ENCODE measurements at places on chromosomes 11 and 22. TPM values are rescaled to one million over a fixed set of nuclear protein-coding genes. Genes with fewer than 3 reads are reported as not detected.

The APOBEC3C gene
- total RNA-seq: 3.2 TPM

The ROM1 gene
- 10.4 TPM for total RNA-seq

The CPT1B gene
- total RNA-seq: 2.5 TPM

The KCNE3 gene
- not detected for total RNA-seq

The POLR2F gene
- 77.3 TPM for total RNA-seq
